ENCODE measurements at places on chromosomes 3 and 15.

DNA sequence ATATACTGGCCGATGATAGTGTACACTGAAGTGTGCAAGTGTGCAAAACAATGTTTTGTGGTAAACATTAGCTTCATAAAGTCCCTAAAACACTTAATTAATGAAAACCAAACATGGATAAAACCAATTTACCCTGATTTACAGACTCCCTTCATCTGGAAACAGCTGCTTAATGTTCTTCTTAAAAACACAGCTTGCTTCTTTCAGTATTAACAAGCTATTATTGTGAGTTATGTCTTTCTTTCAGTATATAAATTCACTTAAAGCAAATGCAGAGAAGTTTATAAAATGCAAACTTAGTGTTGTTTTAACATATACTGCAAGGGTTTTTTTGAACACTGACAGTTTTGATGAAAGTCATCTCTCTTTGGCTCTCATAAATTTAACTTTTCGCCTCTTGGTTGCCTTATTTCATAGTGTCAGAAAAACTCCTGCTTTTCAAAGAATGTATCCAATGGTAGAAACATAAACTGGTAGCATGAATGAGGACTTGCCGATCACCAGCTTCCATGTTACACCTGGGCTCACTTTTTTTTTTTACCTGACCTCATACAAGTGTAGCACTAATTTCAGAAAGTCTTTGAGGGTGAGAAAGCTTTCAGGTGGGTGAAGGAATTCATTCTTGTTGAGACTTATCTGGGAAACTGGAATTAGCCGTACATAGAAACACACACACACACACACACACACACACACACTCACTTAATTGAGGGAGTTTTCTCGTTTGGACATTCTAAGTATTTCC lies 532.2 kb downstream of the ROBO2 start:
- no peak for DNase-seq

DNA sequence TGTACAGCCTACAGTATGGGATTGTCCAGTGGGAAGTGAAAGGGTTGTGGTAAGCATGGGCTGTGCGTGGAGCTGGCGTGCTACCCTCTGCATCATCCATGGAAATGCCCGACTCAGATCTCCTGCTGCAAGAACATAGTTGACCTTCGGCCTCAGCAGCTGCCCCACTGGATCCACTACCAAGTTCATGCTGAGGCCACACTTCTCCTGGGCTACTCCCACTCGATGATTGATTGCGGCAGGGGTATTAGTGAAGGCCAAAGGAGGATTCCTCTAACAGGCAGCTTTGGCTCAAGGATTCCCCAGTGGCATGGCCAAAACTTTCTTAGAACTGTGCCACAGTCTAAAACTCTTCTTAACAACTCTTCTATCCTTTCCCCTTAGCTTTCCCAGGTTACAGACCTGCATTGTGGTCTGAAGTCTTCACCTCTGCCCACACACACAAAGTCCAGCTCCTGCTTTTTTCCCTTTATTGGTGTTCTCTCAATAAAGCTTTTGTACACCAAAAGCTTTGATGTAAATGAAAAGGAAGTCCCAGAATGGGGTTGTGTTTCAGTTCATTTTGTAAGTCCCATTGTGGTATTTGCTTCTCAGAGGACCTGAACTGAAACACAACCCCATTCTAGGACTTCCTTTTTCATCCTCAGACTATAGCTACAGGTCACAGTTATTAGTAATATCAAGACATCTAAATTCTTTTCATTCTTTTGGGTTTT lies 4.9 kb upstream of the TBC1D5 start:
- no peak for DNase-seq

- no peak for DNase-seq
Measured at GRCh38 chr3:27147215-27147614, 222.0 kb downstream of the NEK10 start.

DNA sequence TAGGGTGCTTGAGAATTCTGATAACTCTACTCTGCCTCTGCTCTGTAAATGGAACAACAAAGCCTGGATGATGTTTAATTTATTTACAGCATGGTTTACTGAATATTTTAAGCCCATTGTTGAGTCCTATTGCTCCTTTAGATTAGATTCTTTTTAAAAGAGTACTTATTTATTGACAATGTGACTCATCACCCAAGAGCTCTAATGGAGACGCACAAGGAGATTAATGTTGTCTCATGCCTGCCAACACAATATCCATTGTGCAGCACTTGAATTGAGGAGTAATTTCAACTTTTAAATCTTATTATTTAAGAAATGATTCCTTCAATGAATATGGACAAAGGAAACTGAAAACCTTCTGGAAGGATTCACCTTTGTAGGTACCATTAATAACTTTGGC lies 691.4 kb downstream of the ZBBX start:
- DNase-seq, result no peak

DNA sequence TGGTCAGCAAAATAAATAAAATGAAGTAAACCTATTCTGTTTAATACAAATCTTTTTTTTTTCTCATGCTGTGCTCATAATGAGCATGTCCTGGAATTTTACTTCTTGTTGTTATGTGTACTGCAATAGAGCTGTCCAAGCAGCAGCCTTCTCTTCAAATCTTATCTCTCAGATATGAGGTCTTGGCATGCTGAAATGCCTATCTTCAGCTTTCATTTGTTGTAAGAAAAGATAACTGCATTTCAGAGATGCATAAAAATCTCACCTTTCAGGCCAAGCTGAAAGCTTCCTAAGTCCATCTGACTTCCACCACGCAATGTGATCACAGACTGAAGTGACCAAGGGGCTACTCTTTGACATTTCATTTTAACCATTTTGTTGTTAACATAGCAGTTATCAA lies 43.5 kb upstream of the LRRC3B start:
- DNase-seq, result no peak

DNA sequence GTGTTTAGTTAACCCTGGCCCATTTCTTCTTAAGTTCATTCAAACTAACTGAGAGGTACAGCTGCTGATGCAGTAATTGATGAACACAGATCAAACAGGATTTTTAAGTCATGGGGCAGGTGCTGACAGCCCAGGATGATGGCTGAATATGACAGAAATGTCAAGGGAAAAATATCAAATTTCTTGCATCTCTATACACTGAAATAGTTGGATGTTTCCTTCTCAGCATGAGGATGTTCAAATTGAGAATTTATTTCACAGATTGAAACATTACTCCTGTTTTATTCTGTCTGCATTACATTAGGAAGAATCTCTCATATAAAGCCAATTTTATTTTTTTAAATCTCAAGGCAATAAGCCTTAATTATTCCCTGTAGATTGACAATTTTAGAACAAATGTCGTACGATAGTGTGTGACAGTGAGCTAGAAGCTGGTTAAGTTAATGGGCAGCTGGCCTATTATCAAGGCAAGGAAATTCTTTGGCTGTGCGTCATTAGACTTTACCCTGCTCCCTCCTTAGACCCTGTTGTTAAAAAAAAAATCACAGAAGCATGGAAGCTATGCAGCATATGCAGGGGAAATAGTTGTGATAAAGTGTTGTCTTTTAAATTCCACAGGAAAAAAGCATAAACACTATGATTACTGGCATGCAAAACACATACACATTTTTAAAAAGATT lies 183.8 kb upstream of the KCNMB2 start:
- DNase-seq, result no peak
